Dermis microvascular lymphatic vessel endothelial cell (primary cell): ENCODE measurements at places on chromosomes 3 and 15. TPM values are rescaled to one million over a fixed set of nuclear protein-coding genes. Genes with fewer than 3 reads are reported as not detected.

CD200R1 gene
- total RNA-seq, result not detected in 2 replicates

GOLGA8S gene
- 0.13 TPM in 1 of 2 replicates, not detected in the other for total RNA-seq

GOLGA8R gene
- 0.25 and 0.26 TPM in 2 replicates for total RNA-seq

ACOX2 gene
- total RNA-seq, result 1.0 and 1.6 TPM in 2 replicates

KCNAB1 gene
- under 0.01 and 1.6 TPM in 2 replicates for total RNA-seq

RNF111 gene
- total RNA-seq, result 15.4 and 22.0 TPM in 2 replicates

STIMATE gene
- total RNA-seq, result 8.0 and 12.9 TPM in 2 replicates

PAK6 gene
- total RNA-seq, result not detected in 2 replicates

CLRN1 gene
- not detected in 2 replicates for total RNA-seq

PARP15 gene
- total RNA-seq, result 0.39 and 1.0 TPM in 2 replicates

LIPH gene
- total RNA-seq, result 0.13 TPM in 1 of 2 replicates, not detected in the other

GJD2 gene
- total RNA-seq, result not detected in 2 replicates

SERPINI2 gene
- total RNA-seq, result not detected in 2 replicates

NR1I2 gene
- under 0.01 TPM in 1 of 2 replicates, not detected in the other for total RNA-seq

CCDC54 gene
- not detected in 2 replicates for total RNA-seq

FAM240A gene
- not detected in 2 replicates for total RNA-seq

GP5 gene
- 0.13 TPM in 2 replicates for total RNA-seq

SLC12A8 gene
- total RNA-seq, result 0.13 and 0.38 TPM in 2 replicates

PLCL2 gene
- 8.2 and 10.7 TPM in 2 replicates for total RNA-seq

FBXO40 gene
- total RNA-seq, result not detected in 2 replicates

ALS2CL gene
- 4.9 and 5.4 TPM in 2 replicates for total RNA-seq

NPAP1 gene
- total RNA-seq, result not detected in 2 replicates

GOLGA6A gene
- not detected in 2 replicates for total RNA-seq

CYP1A1 gene
- total RNA-seq, result 21.6 and 39.8 TPM in 2 replicates

SH3GL3 gene
- total RNA-seq, result under 0.01 TPM in 1 of 2 replicates, not detected in the other

HAUS2 gene
- total RNA-seq, result 18.1 and 26.8 TPM in 2 replicates

GOLGA6D gene
- total RNA-seq, result not detected in 2 replicates

CHRFAM7A gene
- total RNA-seq, result 0.76 and 1.7 TPM in 2 replicates

ACSBG1 gene
- total RNA-seq, result not detected in 2 replicates

TPRA1 gene
- 23.1 and 30.7 TPM in 2 replicates for total RNA-seq

GUCA1C gene
- total RNA-seq, result not detected in 2 replicates

FOXB1 gene
- total RNA-seq, result not detected in 2 replicates

C3orf22 gene
- total RNA-seq, result not detected in 2 replicates

SST gene
- not detected in 2 replicates for total RNA-seq

CHD2 gene
- 40.2 and 47.4 TPM in 2 replicates for total RNA-seq

GOLGA6L24 gene
- not detected in 2 replicates for total RNA-seq

CHRD gene
- 0.63 and 0.77 TPM in 2 replicates for total RNA-seq

FAM107A gene
- total RNA-seq, result 0.76 and 1.2 TPM in 2 replicates

SERINC4 gene
- not detected in 2 replicates for total RNA-seq

GNAT1 gene
- under 0.01 TPM in 1 of 2 replicates, not detected in the other for total RNA-seq

TRIM42 gene
- not detected in 2 replicates for total RNA-seq

ARHGEF3 gene
- 8.3 and 10.6 TPM in 2 replicates for total RNA-seq

HYKK gene
- total RNA-seq, result 0.90 and 1.6 TPM in 2 replicates

GCHFR gene
- 9.9 and 23.0 TPM in 2 replicates for total RNA-seq
